ENCODE measurements at places on chromosomes 2 and 18. TPM values are rescaled to one million over a fixed set of nuclear protein-coding genes. Genes with fewer than 3 reads are reported as not detected.

CARF gene
- total RNA-seq, result 2.6 TPM

LIMS3 gene
- 28.2 TPM for total RNA-seq

HOXD13 gene
- total RNA-seq, result not detected

SERPINB3 gene
- not detected for total RNA-seq

UGT1A5 gene
- total RNA-seq, result not detected

MAPRE2 gene
- total RNA-seq, result 35.4 TPM

GCC2 gene
- total RNA-seq, result 16.7 TPM

TMEM169 gene
- total RNA-seq, result under 0.01 TPM

CDH20 gene
- 2.8 TPM for total RNA-seq

UGT1A9 gene
- total RNA-seq, result not detected

CABLES1 gene
- total RNA-seq, result 22.7 TPM

CNOT11 gene
- 17.9 TPM for total RNA-seq

FZD7 gene
- total RNA-seq, result 0.85 TPM

KIAA2012 gene
- not detected for total RNA-seq

C2orf80 gene
- not detected for total RNA-seq

MEIS1 gene
- total RNA-seq, result 10.5 TPM

IL36G gene
- not detected for total RNA-seq

IL1B gene
- total RNA-seq, result not detected

IGFBP2 gene
- 274 TPM for total RNA-seq

RBM45 gene
- total RNA-seq, result 23.8 TPM

CDH19 gene
- 0.09 TPM for total RNA-seq

TBC1D8 gene
- 30.9 TPM for total RNA-seq

GAL3ST2 gene
- total RNA-seq, result not detected

FAM161A gene
- total RNA-seq, result 2.1 TPM

CROCC2 gene
- not detected for total RNA-seq

All from endothelial cell of coronary artery (primary cell).